ENCODE measurements at places on chromosomes 3 and 15.
A peak's percentile ranks its signal among the peaks of the same experiment; 100 is the strongest.

GRCh38 chr15:37098468-37099318 is 1.7 kb downstream of the MEIS2 start:
- peak; percentile 60 for DNase-seq

- DNase-seq: no peak
These were observed 40.2 kb upstream of the ADAMTSL3 start for GRCh38 chr15:83613714-83614113.

DNA sequence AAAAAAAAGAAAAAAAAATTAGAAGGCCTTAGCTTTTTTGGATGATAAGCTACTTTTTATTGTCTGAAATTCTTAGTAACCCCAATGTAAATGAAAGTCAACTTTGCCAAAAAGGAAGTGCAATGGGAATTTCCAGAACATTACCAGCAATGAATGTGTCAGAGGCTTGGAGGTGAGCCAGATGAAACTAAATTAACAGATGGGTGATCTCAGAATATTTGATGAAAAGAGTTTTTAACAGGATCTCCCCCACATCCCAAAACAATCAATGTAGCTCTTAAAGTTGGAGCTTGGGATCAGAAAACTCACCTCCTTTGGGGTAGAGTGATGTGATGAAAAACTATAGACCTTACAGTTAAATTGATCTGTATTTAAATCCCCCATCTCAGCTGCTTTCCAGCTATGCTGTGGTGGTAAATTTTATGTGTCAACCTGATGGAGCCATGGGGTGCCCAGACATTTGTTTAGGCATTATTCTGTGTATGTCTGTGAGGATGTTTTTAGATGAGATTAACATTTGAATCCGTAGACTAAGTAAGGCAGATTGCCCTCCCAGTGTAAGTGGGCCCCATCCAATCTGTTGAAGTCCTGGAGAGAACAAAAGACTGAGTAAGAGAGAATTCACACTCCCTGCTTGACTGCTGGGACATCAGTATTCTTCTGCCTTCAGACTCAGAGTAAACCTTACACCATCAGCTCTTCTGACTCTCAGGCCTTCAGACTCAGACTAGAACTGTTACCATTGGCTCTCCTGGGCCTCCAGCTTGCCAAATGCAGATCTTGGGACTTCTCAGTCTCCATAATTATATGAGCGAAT is 84.3 kb upstream of the TNFSF10 start:
- no peak for DNase-seq

GRCh38 chr15:26037369-26037768 is 174.2 kb upstream of the ATP10A start:
- DNase-seq: no peak

DNA sequence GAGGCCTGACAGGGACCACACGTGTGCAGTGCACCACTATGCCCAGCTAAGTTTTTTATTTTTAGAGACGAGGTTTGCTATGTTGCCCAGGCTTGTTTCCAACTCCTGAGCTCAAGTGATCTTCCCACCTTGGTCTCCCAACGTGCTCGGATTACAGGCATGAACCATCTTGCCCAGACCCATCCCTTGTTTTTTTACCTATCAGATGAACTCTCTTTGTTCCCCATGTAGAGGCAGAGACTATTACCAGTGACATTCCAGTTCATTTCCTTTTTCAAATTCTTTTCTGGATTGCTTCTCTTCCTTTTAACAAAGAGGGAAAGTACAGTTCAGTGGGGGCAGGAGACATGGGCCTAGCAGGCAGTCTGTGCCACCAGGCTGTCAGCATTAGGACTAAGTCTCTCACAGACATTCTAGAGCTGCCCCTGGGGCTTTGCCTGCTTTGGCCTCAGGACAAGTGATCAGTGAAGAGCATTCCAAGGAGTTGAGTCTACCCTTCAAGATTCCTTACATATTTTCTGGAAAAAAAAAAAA is 103.5 kb upstream of the SLC7A14 start:
- DNase-seq: peak; percentile 58

GRCh38 chr15:92899948-92900730 is at the start of gene CHD2:
CHD2 (plus strand) TSS chr15:92900324; CDS start chr15:92901238, 914 bp downstream.
- DNase-seq: peak; percentile 91

DNA sequence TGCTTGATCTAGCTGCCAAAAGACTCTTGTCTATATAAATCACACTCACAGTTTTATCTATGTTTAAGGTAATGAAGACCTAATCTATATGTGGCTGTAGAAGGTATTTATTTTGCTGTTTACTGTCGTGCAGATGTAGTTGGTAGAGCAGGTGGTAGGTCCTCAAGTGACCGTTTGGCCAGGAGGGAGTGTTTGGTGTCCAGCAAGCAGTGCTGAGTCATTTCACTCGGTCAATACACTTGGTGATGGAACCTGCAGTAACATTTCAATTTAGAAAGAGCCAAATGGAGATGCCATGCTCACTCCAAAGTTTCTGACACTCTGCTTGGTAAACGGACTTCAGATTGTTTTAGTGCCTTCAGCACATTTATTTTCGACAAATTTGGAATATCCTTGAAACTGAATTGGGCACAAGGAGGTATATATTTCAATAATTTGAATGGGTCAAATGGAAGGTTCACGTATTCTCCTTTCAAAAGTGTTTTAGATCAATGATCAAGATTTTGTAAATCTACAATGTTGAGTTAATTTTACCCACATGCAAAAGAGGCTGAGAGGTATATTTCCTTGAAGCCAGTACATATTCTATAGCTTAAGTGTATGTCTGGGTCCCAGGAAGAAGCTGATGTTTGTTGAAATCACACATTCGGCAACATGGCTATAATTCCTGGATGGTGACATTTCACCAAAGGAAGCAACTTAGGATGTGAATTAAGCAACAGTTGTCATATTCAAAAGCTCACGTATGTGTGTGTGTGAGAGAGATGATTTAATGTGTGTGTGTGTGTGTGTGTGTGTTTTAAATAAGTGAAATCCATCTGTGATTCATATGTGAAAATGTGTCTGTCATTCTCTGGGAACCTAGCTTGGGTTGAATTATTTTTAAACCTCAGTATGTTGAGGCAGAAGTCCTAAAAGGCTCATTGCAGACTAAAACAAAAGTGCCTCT is 7.7 kb upstream of the CX3CR1 start:
- DNase-seq: no peak

DNA sequence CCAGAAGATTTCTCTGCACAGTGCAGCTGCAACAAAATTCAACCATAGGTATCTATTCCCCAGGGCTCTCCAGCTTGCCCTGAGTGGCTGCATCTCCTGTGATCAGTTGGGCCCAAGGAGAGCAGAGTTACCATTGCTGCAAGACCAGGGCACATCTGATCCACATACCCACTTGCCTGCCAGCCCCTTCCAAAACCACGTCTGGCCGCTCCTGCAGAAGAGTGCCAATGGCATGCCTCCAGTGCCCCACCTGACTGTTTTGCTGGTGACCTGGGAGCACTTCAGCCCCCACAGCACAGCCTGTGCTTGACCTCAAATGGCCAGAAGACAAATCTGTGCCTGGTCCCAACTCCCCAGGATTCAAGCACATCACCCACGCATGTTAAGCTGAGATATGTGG is 526.1 kb upstream of the GBE1 start:
- DNase-seq: no peak

GRCh38 chr15:97177151-97177577 is 783.3 kb upstream of the ARRDC4 start:
- no peak for DNase-seq

- DNase-seq: no peak
These were observed 883 bp upstream of the FRMD4B start for GRCh38 chr3:69386556-69387385.

DNA sequence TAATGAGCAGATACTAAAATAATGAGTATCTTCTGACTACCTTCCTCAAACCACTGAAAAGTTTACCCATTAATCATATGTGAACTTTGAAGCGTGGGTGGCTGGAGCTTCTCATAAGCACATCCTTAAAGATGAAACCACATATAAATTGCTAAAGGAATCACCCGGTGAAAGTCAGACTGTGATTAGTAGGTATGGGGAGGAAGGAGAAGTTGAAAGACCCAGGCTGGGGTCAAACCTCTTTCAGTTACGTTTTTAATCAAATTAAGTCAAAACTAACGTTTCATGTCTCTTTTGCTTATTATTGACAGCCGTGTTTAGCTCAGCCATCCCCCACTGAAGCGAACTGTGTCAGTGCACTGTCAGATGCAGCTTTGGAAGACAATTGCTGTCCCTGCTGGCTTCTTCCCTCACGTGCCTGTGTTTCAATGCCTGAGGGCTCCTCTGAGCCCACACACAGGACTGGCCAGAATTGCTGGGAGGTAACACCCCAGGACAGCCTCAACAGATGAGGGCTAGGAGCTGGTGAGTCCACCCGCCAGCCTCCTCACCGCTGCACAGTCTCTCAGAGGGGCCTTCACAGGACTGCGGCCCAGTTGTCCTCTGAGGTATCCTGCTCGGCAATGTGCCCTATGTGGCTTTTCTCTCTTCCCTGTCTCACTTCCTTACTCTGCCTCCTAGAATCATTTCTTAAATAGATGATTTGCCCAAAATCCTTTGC is 29.3 kb upstream of the SH3BP5 start:
- DNase-seq: no peak

GRCh38 chr3:169619793-169620192 is 43.7 kb downstream of the MECOM start:
- peak; percentile 69 for DNase-seq

DNA sequence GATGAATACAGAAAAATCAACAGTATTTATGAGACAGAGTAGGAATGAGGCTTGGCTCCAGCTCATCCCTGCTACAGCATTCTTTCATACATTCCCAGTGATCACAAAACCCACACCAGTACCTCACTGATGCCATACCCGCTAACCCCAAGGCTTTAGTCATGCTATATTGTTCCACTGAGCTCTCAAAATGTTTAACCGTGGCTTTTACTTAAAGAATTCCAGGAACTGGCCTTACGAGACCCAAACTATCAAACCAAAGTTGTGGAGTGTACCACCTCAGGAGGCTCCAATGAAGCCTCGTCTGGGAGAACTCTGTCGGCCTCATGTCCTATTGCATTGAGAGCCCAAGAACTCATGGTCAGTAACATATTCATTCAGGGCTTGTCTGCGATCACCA is 278.9 kb downstream of the ULK4 start:
- DNase-seq: no peak

GRCh38 chr3:67000009-67000408 is 1.9 kb downstream of the KBTBD8 start:
- DNase-seq: no peak

GRCh38 chr3:10370429-10370828 is 49.5 kb upstream of the SEC13 start:
- DNase-seq: no peak

GRCh38 chr3:131110087-131110486 is 83.4 kb downstream of the NEK11 start:
- DNase-seq: no peak

GRCh38 chr3:9123840-9124239 is 125.6 kb downstream of the SRGAP3 start:
- no peak for DNase-seq

DNA sequence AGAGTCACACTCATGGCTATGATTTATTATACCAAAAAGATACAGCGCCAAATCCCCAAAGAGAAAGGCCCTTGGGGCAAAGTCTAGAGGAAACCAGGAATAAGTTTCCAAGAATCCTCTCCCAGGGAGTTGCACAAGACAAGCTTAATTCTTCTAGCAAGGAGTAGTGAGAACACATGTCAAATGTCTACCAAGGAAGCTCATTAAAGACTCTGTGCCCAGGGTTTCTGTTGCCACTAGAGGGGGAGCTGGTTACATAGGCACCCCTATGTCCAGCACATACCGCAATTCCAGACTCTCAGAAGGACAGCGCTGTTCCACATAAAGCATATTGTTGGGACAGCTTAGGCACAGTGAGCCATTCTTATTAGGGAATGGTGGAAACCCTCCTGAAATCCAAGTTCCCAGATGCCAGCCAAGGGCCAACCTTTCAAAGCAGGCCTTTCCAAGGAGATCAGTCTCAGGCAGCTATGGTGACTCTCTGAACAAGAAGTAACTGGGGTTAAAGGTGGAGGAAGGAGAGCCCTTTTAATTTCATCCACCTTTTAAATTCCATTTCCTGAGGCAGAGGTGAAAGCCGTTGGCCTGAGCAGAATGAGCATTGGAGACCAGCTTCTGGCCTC is 194.2 kb downstream of the UACA start:
- no peak for DNase-seq

DNA sequence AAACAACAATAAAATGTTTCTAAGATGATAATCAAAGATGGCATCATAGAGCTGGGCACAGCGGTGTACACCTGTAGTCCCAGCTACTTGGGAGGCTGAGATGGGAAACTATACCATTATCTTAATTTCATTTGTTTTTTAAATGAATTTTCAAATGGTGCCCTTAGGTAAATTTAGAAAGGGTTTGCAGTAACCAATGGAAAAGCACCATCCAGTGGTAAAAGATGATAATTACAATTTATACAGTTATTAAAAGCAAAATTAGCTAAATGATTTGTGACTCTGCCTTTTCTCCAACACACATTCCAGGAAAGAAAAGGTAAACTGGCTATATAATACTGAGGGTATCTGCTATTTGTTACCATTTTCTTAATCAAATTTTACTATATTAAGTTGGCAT is 14.4 kb upstream of the ANKRD28 start:
- DNase-seq: no peak

- no peak for DNase-seq
These were observed 438.1 kb downstream of the NAALADL2 start for GRCh38 chr3:175297216-175297615.

DNA sequence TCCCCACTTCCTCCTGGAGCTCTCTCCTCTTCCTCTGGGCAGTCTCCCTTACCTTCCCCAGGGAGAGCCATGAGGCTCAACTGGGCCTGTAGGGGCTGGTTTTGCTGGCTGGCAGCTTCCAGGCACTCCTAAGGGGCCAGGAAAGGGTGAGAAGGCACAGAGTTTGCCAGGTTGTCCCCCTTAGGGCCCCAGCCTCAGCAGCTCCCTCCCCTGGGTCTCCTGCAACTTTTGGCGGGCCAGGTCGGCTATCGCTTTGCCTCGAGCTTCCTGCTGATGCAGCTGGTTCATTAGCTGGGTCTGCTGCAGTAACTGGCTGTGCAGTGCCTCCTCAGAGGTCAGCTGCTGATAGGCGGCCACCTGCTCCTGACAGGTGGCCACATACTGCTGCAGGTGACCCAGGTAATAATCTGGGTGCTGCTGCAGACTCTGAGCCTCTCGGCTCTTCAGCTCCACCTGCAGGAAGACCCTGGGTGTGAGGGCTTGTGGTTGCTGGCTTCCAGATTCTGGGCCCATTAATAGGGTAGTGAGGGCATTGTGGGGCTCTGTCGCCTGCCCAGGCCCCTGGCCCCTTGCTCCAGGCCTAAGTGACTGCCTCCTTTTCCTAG is 29.7 kb upstream of the OR4F6 start:
- DNase-seq: peak; percentile 5

DNA sequence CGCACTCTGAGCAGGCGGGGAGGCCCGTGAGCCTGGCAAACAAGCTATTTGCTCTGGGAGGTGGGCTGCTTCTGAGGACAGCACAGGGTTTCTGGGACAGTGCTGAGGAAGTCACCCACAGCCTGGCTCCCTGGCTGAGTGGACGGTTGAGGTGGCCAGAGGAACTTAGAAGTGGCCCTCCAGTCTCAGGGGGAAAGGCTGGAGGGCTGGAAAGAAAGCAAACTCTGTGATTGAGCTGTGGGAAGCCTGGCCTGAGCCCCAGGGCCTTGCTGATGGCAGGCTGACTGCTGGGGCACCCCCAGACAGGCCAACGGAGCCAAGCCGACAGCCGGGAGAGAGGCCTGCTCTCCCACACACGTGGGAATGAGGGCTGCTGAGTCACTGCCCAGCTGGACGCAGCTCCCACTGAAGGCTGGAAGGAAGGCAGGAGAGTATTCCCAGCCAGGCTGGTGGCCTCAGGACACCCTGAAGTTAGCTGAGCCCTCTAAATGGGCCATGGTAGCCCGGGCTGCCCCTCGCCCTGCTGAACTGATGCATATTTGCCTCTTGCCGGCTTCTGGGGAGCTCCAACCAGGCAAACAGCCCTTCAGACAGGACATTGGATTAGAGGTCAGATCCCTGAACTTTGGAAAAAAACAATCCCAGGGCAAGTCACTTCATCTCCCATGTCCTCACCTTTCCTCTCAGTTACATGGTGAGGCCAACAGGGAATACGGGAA is 98.0 kb upstream of the TLE3 start:
- no peak for DNase-seq

Data from NCI-H526 treated with DMSO at 0.1 percent for 48 hours (cell line).